Left renal pelvis (tissue), 4 donors: ENCODE measurements at places on chromosomes 13 and 19.

DNA sequence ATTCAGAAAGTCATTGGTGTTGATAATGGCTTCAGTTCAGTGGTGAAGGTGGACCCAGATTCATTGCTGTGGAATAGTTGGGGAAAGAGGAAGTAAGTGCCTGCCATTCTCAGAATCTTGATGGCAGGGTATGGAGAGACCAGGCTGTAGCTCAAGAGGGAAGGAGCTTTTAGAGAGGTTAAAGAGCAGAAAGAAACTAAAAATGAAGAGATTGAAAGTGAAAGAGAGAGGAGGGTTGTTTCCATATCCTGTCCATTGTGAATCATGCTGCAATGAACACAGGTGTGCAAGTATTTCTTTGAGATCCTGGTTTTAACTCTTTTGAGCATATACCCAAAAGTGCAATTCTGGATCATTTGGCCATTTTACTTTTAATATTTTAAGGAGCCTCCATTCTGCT is 12.5 kb downstream of the GJB6 start:
- no peak for DNase-seq

DNA sequence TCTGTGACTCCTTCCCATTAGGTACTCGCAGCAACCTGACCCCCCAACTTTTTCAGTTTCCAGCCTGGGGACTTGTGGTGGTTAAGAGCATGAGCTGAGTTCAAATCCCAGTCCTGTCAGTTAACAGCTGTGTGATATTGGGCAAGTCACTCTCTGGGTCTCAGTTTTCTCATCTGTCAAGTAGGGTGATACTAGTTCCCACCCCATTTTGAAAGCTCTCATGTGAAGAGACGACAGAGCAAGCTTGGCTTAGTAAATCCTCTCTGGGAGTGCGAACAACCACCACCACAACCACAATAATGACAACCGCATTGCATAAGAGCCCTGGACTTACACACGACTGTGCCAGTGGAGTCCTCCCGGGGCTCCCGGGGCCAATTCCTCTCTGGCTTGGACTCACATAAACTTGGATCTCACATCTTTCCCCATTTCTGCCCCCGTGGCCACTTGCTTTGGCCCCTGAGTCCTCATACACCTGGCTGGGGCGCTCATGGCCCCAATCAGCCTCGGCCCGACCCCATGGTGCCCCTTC is 454 bp downstream of the BLVRB start:
- DNase-seq, result no peak

- DNase-seq, result no peak
These were observed 13.2 kb downstream of the ING1 start for GRCh38 chr13:110726726-110727125.

GRCh38 chr19:29714953-29715700 is at the start of gene C19orf12:
Gene C19orf12, minus strand, starts transcription at chr19:29715261. Its CDS starts 6,848 bp downstream, at chr19:29708413.
- DNase-seq, result no peak
